Calu3 (cell line): ENCODE measurements at places on chromosomes 7 and 10. TPM values are rescaled to one million over a fixed set of nuclear protein-coding genes. Genes with fewer than 3 reads are reported as not detected.

PRR15 gene
- total RNA-seq, result 76.1 and 111 TPM in 2 replicates

GRCh38 chr10:83886871-83887270 lies 252.4 kb upstream of the GHITM start:
- DNase-seq, result no peak

GRCh38 chr7:17444151-17444550 lies 145.7 kb downstream of the AHR start:
- no peak for DNase-seq

- DNase-seq, result no peak
These were observed 86.8 kb upstream of the RSU1 start for GRCh38 chr10:16904049-16904448.

PPP1R17 gene
- total RNA-seq, result not detected in 2 replicates

GRCh38 chr10:44862006-44862751 lies 49.0 kb upstream of the TMEM72 start:
- DNase-seq, result no peak

GRCh38 chr10:82826132-82826531 lies 951.1 kb downstream of the NRG3 start:
- DNase-seq, result no peak

DNA sequence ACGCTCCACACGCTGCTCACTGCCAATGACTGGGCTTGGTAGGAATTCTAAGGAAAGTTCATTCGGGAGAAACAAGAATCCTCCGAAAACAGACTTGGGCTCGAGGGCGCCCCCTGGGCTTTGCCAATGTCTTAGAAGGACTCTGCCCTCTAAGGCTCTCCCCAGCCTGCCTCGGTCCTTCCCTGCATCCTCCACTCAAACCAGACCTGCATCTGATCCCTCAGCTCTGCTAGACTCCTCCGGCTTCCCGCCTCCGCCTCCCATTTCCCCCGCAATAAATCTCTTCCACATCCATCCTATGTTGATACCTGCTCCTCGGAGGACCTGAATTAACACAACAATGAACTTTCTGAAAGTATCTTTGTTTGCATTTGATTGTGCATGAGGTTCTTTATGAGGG lies 177.6 kb downstream of the PLPP4 start:
- DNase-seq, result no peak
